ENCODE measurements at places on chromosomes 2 and 18.

DNA sequence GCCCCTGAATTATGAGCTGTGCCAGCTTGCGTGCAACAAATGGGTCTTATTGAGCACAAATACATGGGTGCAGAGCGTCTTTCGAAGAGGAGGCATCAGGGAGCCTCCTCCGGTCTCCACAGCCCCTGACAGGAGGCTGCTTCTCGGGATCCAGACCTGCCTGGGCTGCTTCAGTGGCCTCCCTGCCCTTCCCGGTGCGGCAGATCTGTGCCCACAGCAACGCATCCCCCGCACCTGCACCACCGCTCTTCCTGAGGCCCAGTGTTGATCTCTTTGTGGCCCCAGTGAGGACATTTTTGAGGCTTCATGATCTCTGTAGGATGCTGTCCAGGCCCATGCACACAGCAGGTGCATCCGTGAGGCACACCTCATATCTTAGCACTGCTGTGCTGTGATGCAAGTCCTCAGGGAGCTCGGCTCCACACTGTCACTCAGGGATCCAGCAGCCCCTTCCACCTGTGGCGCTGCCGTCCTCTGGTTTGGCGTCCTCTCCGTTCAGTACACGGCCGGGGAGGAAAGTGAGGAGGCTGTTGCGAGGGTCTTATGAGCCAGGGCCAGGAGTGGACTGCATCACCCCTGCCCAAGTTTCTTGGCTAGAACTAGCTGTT lies 17.4 kb downstream of the RTP5 start:
- H3K27ac ChIP-seq, result no peak overlapping the region
- peaks cover 3% of the 10 kb centered on the region for H3K4me1 ChIP-seq
- no peak overlapping the region for H3K4me3 ChIP-seq
- DNase-seq, result no peak

DNA sequence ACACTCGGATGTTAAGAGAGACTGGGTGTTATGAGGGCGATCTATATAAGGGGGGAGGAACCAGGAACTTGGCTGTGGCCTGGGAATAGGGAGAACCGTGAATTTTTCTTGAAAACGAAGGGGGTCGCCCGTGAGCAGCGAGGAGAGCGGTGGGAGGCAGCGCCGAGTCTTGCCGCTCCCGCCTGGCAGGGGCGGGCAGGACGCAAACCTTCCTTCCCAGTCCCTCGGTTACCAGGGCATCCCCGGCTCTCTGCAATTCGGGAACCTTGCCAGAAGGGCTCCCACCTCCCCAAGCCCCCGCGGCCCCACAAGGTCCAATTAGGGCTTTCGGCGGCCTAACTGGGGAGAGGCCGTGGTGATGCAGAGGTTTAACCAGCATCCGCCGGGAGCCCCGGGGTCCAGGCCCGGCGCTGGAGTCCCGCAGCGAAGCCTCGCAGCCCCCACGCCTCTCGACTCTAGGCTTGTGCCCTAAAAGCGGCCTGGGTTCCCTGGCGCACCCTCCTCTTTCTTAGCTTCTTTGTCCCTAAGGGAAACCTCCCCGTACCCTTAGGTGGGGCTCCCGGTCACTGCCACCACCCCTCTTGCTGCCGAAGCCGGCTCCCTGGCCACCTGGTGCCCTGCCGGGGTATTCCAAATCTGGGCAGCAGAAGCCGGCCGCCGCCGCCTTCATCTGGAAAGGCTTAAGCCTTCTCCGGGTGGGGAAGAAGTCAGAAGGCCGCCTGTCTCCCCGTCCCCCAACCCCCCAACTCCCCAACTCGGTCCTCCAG lies 680 bp upstream of the FHOD3 start:
- no peaks in the 10 kb centered on the region for H3K36me3 ChIP-seq
- peak overlapping the region; percentile 26 for H3K4me3 ChIP-seq
- no peaks in the 10 kb centered on the region for H3K27me3 ChIP-seq
- DNase-seq, result peak; percentile 40
- no peak overlapping the region for H3K27ac ChIP-seq

DNA sequence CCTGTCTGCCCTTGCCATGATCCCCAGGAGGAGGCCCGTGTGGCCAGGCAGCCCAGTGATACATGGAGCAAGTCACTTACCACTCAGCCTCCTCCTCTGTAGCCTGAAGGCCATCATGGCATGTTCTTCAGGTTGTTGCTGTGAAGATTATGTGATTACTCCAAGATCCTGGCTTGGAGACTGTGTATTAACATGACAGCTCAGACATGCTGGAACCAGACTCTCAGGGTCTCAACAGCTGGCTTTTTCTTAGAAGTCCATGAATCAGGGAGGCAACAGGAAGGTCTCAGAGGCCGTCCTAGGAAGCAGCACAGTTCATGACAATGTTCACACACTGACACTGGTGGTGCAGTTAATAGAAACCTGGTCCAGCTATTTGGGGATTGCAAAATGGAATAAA lies 158.6 kb upstream of the TWIST2 start:
- no peak for DNase-seq
- no peaks in the 10 kb centered on the region for H3K27me3 ChIP-seq
- no peaks in the 10 kb centered on the region for H3K36me3 ChIP-seq
- H3K27ac ChIP-seq, result no peak overlapping the region
- H3K4me3 ChIP-seq, result no peak overlapping the region

GRCh38 chr2:206920951-206921350 lies 18.4 kb upstream of the CPO start:
- DNase-seq, result no peak
- H3K4me1 ChIP-seq, result no peaks in the 10 kb centered on the region
- no peaks in the 10 kb centered on the region for H3K27me3 ChIP-seq
- no peaks in the 10 kb centered on the region for H3K36me3 ChIP-seq
- H3K27ac ChIP-seq, result no peak overlapping the region
- H3K4me3 ChIP-seq, result no peak overlapping the region

DNA sequence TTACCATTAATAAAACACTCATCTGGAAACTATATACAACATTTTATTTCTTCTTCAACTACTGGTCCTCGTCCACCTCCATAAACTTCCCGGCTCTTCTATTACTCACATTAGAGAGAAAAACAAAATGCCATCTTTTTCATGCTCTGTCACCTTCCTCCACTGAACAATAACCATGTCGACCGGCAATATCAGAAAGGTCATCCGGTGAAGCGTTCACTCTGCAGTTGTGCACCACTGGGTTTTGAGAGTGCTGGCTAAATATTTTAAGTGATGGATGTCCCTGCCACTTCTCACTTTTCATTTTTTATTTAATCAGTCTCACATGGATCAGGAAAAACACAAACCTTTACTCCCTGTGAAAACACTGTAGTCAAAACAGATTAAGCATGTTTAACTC lies 48.2 kb downstream of the SPP2 start:
- no peaks in the 10 kb centered on the region for H3K4me1 ChIP-seq
- H3K27ac ChIP-seq, result no peak overlapping the region
- no peaks in the 10 kb centered on the region for H3K27me3 ChIP-seq
- no peak for DNase-seq
- H3K36me3 ChIP-seq, result no peaks in the 10 kb centered on the region

DNA sequence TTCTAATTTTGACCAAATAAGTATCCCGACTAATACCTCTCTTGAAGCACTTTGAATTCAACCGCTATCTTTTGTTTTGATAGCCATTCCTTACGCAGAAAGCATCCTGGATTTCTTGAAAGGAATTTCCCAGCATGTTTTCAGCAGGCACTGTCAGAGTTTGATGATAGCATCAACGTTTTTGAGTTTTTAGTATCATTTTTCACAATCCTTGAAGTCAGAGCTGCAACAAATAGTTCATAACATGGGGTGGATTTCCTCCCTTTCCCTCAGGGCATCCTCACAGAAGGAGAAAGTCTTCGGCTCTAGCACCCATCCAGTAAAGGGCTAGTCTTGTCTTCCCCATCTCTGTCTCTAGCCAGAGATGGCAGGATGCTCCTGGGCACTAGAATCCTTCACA lies 46.2 kb downstream of the ANKRD44 start:
- no peak for DNase-seq
- no peak overlapping the region for H3K27ac ChIP-seq
- no peaks in the 10 kb centered on the region for H3K4me1 ChIP-seq
- H3K36me3 ChIP-seq, result no peaks in the 10 kb centered on the region

DNA sequence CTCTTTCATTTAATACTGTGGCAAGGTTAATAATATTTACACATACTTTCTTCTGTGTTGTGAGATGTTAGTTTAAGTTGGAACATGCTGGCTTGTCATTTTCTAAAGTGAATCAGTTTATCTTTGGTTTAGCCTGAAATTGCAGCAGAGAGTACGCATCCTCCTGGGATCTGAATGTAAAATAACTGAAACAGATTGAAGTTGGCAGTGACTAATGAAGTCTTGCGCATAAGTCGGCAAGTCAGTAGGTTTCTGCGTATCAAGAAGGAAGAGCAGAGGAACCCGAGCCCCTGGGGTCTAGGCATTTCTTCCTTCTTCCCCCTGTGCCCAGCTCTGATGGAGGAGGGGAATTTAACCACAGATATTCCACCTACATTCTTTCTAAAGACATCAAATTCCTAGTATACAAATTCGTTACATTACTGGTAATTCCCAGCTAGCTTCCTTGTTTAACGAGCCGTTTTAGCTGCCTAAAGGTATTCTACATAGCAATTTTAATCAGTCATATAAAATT lies 392.1 kb upstream of the RAB12 start:
- H3K27ac ChIP-seq, result no peak overlapping the region
- H3K36me3 ChIP-seq, result no peaks in the 10 kb centered on the region
- no peaks in the 10 kb centered on the region for H3K27me3 ChIP-seq
- no peaks in the 10 kb centered on the region for H3K4me1 ChIP-seq

- DNase-seq, result no peak
- no peaks in the 10 kb centered on the region for H3K27me3 ChIP-seq
- no peaks in the 10 kb centered on the region for H3K36me3 ChIP-seq
Measured at GRCh38 chr18:10264260-10264659, 190.2 kb upstream of the APCDD1 start.

DNA sequence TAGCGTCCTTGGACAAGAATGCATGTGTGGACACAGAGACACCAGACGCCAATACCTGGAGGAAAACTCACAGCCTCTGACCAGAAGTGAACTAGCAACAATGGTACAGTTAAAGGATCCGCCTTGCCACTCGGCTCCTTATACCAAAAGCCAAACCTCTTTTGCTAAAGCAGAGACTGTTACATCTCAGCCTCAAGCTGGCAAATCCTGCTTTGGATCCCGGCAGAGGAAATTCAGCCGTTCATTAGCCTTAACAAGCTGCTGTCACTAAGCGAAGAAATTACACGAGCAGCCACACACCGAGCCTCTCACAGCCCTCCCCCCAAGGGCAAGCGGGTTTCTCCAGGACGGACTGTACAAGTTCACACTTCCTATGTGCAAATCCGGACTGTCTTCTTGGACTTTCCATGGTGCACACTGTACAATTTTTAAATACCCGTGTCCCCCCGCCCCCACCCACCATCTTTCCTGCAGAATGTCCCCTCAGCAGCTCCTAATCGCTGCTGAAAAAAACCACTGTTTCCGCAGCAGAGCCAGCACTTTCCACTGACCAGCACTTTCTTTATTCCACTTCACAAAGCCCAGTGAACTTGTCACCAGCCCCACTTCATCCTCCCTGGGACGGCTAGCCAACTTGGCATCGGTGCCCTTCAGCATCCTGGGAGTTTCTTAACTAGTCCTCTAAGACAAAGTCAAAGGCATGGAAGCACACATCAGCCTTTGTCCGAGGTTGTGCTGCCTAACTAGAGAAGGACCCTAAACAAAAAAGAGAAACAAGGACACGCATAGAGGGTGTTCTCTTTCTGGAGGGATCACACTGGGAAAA lies 1.5 kb downstream of the KLF7 start:
- no peak for DNase-seq
- peaks cover 10% of the 10 kb centered on the region for H3K4me1 ChIP-seq
- H3K27me3 ChIP-seq, result peaks cover 10% of the 10 kb centered on the region
- peak overlapping the region; percentile 11 for H3K4me3 ChIP-seq
- H3K36me3 ChIP-seq, result no peaks in the 10 kb centered on the region

GRCh38 chr18:63207835-63208234 lies 111.7 kb downstream of the BCL2 start:
- no peak for DNase-seq
- H3K27ac ChIP-seq, result no peak overlapping the region
- H3K4me3 ChIP-seq, result no peak overlapping the region

GRCh38 chr2:88615822-88616221 lies 11.4 kb downstream of the EIF2AK3 start:
- no peak overlapping the region for H3K4me3 ChIP-seq
- no peak for DNase-seq
- H3K27ac ChIP-seq, result no peak overlapping the region

GRCh38 chr2:235616885-235617284 lies 123.0 kb downstream of the AGAP1 start:
- no peak overlapping the region for H3K27ac ChIP-seq
- no peaks in the 10 kb centered on the region for H3K36me3 ChIP-seq
- no peak for DNase-seq
- no peak overlapping the region for H3K4me3 ChIP-seq
- H3K4me1 ChIP-seq, result no peaks in the 10 kb centered on the region
- no peaks in the 10 kb centered on the region for H3K27me3 ChIP-seq

GRCh38 chr18:48018851-48019250 lies 88.4 kb upstream of the SMAD2 start:
- no peak overlapping the region for H3K4me3 ChIP-seq
- no peaks in the 10 kb centered on the region for H3K4me1 ChIP-seq
- no peak overlapping the region for H3K27ac ChIP-seq
- H3K27me3 ChIP-seq, result no peaks in the 10 kb centered on the region
- no peak for DNase-seq
- no peaks in the 10 kb centered on the region for H3K36me3 ChIP-seq

- no peak overlapping the region for H3K4me3 ChIP-seq
- H3K27ac ChIP-seq, result peak overlapping the region; percentile 14
- peaks cover 52% of the 10 kb centered on the region for H3K4me1 ChIP-seq
- DNase-seq, result peak; percentile 52
- H3K36me3 ChIP-seq, result 0 out of 2 replicates have a peak, but pooled peaks cover 2% of the 10 kb centered on the region
- no peaks in the 10 kb centered on the region for H3K27me3 ChIP-seq
Measured at GRCh38 chr2:217897816-217898806, 104.7 kb downstream of the TNS1 start.

GRCh38 chr2:40773291-40773690 lies 321.4 kb upstream of the SLC8A1 start:
- no peaks in the 10 kb centered on the region for H3K36me3 ChIP-seq
- H3K4me1 ChIP-seq, result no peaks in the 10 kb centered on the region
- no peak for DNase-seq
- H3K27me3 ChIP-seq, result no peaks in the 10 kb centered on the region
- no peak overlapping the region for H3K27ac ChIP-seq

DNA sequence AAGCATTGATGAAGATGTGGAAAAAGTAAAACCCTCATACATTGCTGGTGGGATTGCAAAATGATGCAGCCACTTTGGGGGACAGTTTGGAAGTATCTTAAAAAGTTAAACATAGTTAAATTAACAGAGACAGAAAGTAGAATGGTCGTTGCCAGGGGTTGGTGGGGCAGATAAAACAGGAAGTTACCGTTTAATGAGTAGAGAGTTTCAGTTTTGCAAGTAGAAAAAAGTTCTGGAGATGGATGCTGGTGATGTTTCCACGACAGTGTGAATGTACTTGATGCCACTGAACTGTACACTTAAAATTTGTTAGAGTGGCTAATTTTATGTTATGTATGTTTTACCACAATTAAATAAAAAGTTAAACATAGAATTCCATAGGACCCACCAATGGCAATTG lies 44.5 kb upstream of the EGR4 start:
- no peaks in the 10 kb centered on the region for H3K4me1 ChIP-seq
- DNase-seq, result no peak
- H3K36me3 ChIP-seq, result no peaks in the 10 kb centered on the region
- H3K27ac ChIP-seq, result no peak overlapping the region
- no peak overlapping the region for H3K4me3 ChIP-seq
- H3K27me3 ChIP-seq, result no peaks in the 10 kb centered on the region

GRCh38 chr18:59646228-59646962 lies 50.8 kb downstream of the CCBE1 start:
- DNase-seq, result no peak
- H3K27me3 ChIP-seq, result no peaks in the 10 kb centered on the region
- H3K4me3 ChIP-seq, result no peak overlapping the region
- no peaks in the 10 kb centered on the region for H3K36me3 ChIP-seq
- no peak overlapping the region for H3K27ac ChIP-seq

- H3K27me3 ChIP-seq, result no peaks in the 10 kb centered on the region
- no peak overlapping the region for H3K27ac ChIP-seq
- DNase-seq, result no peak
Measured at GRCh38 chr2:240399419-240400324, 35.8 kb upstream of the GPC1 start.

Data from Caco-2 (cell line).